Esophagus muscularis mucosa (tissue), 4 donors: ENCODE measurements at places on chromosomes 7 and 10. TPM values are rescaled to one million over a fixed set of nuclear protein-coding genes. Genes with fewer than 3 reads are reported as not detected.

DNA sequence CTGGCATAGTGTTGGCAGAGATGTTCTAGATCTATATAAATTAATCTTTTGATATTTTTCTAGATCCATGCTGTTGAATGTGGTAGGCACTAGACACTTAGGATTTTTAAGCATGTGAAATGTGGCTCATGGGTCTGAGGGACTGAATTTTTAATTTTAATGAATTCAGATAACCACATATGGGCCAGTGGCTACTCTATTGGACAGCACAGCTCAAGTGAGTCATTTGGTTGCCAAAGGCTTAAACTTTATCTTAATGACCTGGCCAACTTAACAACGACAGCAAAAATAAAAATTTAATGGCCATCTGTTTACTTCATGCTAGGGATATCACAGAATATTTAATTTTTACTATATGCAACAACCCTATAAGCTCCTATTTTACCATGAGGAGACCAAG is 61.4 kb downstream of the CDK14 start:
- DNase-seq = no peak

DNA sequence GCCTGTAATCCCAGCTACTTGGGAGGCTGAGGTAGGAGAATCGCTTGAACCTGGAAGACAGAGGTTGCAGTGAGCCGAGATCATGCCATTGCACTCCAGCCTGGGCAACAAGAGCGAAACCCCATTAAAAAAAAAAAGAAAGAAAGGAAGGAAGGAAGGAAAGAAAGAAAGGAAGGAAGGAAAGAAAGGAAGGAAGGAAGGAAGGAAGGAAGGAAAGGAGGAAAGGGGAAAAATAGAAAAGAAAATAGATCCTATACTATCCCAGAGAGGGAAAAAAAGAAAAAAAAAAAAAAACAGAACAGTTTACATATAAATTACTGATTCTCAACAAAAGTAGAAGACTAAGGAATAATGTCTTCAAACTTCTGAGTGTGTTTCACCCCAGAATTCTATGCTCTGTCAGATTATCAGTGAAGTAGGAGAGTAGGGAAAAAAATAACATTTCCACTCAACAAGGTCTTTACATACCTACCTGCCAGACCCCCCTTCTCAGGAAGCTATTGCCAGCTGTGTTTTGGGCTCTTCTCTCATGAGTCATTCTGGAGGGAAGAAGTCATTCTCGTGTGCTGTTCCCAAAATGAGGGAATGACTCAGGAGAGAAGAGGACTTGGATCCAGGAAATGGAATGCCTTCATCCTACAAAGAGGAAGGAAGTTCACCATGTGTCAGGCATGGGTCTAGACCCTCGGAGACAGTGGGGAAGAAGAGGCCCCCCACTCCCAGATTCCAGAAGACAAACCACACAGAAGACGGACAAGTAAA is 20.9 kb downstream of the RGS10 start:
- no peak for DNase-seq

GRCh38 chr7:74051193-74051592 is 23.2 kb downstream of the ELN start:
- DNase-seq = no peak

The TFPI2 gene
- total RNA-seq = 2.3 TPM

DNA sequence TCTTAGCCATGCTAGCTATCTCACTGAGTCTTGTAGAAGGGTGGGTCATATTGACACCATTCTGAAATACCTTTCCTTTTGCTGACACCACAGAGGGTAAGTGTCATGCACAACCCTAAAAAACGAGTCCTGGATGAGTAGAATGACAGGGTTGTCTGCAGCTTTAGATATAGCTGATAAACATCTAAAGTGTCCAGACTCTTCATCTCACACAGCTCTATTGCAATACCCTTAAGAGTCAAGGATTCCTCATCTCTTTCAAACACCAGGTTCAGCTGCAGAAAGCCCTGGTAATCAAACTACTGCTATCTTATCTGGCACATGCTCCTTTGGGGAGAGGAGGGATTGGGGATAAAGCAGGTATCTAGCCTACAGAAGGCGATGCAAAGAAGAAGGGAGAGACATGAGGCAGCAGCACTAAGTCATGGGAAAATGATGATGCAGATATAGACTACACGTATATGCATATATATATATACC is 127.0 kb downstream of the ANK3 start:
- DNase-seq = no peak

GRCh38 chr7:4144172-4144701 is 537.9 kb upstream of the FOXK1 start:
- no peak for DNase-seq

The OR6B1 gene
- not detected for total RNA-seq

GRCh38 chr7:105154084-105154483 is 140.1 kb downstream of the KMT2E start:
- DNase-seq = peak; percentile 55

The OPALIN gene
- total RNA-seq = not detected

GRCh38 chr10:29628311-29628710 is 6.5 kb downstream of the SVIL start:
- no peak for DNase-seq

- no peak for DNase-seq
Observed at GRCh38 chr7:83475420-83475819, 173.5 kb downstream of the SEMA3E start.

The KAZALD1 gene
- total RNA-seq = 2.1 TPM

- DNase-seq = no peak
Observed at GRCh38 chr10:61761825-61762217, 99.1 kb downstream of the CABCOCO1 start.

GRCh38 chr7:130488392-130489139 is 3.3 kb upstream of the MEST start:
- DNase-seq = no peak

The HTR5A gene
- not detected for total RNA-seq

- DNase-seq = no peak
Observed at GRCh38 chr10:36129051-36129450, 487.0 kb upstream of the FZD8 start.

DNA sequence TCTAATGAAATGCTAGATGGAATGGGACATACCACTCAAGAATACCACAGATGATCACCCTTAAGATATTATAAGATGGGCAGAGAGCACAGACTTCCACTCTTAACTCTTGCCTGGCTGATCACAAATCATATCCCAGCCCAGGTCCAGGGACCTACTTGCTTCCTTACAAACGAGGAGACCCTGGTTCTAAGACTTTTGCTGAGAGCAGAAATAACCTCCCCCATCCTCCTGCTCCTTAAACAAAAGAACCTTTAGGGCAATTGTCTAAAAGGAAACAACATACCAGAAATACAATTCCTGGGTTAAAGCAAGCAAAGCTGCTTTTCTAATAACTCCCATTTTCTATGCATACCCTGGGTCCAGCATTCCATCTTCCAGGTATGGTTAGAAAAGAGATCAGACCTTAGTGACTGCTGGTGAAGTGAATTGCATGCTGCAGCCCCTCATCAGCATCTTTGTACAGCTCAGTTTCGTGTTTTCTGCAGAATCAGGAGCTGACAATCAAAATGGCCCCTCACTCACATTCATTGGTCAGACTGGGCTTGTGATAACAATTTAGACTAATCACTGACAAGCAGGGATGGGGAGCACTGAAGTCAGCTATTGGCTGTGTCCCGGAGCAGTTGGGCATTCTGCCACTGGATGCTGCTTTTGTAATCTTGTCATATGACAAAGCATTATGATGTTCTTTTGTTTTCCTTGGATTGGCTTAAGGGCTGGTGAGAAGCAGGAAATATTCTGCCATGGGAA is 14.6 kb downstream of the IFIT3 start:
- DNase-seq = no peak

The GRB10 gene
- 69.1 TPM for total RNA-seq

The LEP gene
- not detected for total RNA-seq

GRCh38 chr10:7891634-7892033 is 73.3 kb downstream of the TAF3 start:
- DNase-seq = no peak

GRCh38 chr10:89798092-89798491 is 96.7 kb downstream of the KIF20B start:
- no peak for DNase-seq

- DNase-seq = no peak
Observed at GRCh38 chr10:96991313-96991841, 159.3 kb downstream of the LCOR start.

DNA sequence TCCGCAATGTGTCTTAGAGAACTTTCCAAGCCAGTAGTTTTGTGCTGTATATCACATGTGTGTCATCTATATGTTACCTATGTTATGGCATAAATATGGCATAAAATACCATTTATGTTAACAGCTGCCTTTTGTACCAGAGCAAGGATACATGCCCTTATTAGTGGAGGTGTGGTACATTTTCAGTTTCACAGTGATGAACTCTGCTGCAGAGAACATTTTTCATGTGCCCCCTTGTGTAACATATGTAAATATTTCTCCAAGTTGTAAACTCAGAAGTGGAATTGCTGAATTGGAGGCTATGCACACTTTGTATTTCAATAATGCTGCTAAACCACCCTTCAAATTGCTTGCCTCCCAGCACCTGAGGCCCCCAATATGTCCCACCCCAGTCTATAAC is 31.9 kb upstream of the CRHR2 start:
- DNase-seq = no peak

- no peak for DNase-seq
Observed at GRCh38 chr10:20622531-20623211, 274.4 kb downstream of the NEBL start.

- no peak for DNase-seq
Observed at GRCh38 chr10:35208536-35208935, 81.9 kb downstream of the CREM start.

- DNase-seq = no peak
Observed at GRCh38 chr7:55977831-55978230, 13.4 kb downstream of the NIPSNAP2 start.

- peak; percentile 62 for DNase-seq
Observed at GRCh38 chr7:45691155-45691656, 117.0 kb downstream of the ADCY1 start.

GRCh38 chr10:120342115-120342714 is 114.8 kb upstream of the PLPP4 start:
- DNase-seq = no peak

The GRM3 gene
- total RNA-seq = not detected

- DNase-seq = no peak
Observed at GRCh38 chr10:128211953-128212727, 85.9 kb upstream of the MKI67 start.

The CYP26C1 gene
- under 0.01 TPM for total RNA-seq

GRCh38 chr7:122304996-122305421 is 459 bp upstream of the FEZF1 start:
- DNase-seq = no peak

The SDK1 gene
- total RNA-seq = 7.8 TPM

The PODXL gene
- total RNA-seq = 29.2 TPM

- no peak for DNase-seq
Observed at GRCh38 chr7:84162125-84162524, 32.5 kb downstream of the SEMA3A start.

DNA sequence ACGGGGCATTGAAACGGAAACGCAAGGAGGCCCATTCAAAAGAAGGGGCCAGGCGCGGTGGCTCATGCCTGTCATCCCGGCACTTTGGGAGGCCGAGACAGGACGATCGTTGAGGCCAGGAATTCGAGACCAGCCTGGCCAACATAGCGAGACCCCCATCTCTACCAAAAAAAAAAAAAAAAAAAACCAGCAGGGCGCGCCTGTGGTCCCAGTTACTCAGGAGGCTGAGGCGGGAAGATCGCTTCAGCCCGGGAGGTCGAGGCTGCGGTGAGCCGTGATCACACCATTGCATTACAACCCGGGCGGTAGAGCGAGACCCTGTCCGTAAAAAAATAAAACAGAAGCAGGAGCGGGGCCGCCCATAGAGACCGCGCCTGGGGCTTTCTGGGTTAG is 396 bp downstream of the PSMG3 start:
- DNase-seq = no peak

DNA sequence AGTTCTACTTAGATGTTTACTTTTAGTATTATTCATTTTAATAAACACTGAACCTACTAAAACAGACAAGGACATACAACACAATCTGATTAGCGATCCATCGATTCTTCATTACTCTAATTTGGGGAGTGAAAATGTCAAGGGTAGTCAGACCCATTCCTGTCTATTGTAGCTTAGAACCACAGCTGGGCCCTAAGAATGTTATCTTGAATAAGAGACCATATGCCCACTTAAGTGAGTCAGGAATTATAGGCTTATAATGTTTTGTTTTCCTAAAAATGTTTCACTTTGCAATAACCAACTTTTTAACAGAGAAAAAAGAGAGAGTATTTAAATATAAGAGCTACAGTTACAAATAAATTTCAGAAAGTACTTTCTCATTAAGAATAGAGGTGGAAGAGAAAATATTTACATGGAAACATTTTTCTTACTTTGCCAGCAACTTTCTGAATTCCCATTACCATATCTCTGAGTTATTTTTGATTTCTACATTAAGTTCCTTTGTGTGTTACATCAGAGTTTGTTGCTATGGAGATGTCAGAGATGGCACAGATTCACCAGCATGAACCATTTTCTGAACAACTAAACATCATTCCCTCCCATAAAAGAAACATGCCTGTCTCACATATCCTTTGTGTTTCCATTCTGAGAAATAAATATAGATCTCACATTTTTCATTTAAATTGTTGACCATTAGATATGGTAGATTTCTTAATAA is 75.4 kb upstream of the SLC13A1 start:
- no peak for DNase-seq
